Stimulated activated CD4-positive, alpha-beta T cell treated with anti-CD3 and anti-CD28 coated beads, Interleukin-12 subunit alpha, Interleukin-12 subunit beta, amount 100 ng/mL, for 4 hours (primary cell): ENCODE measurements at places on chromosomes 13 and 19.

DNA sequence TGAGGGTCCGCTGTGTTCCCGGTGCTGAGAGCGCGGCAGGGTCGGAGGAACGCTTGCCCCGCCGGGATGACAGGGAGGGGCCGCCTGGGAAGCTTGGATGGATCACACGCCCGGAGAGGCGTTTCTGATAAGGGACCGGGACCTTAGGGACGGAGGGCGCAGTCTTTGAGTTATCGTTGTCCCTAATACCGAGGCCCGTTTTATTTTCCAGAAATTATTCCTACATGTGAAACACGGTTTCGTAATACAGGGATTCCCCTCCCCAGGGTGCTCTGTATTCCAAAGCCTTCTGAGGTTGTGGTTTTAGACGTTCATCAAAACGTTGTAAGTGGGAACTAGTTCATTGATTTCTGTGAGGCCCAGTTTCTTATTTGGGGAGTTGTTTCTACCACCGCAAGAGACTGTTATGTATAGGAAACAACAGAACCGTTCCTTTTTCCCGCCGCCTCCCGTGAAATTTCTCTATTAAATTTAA, 752 bp downstream of the PDCD5 start:
- no peak for DNase-seq

- no peak for DNase-seq
Observed at GRCh38 chr13:37535501-37535900, 63.1 kb downstream of the POSTN start.

- no peak for DNase-seq
Observed at GRCh38 chr13:33509642-33510229, 224.2 kb upstream of the STARD13 start.

- no peak for DNase-seq
Observed at GRCh38 chr19:37936166-37936565, 29.2 kb downstream of the SIPA1L3 start.

GRCh38 chr13:36919171-36919832, 736 bp downstream of the SMAD9 start:
- DNase-seq = no peak

DNA sequence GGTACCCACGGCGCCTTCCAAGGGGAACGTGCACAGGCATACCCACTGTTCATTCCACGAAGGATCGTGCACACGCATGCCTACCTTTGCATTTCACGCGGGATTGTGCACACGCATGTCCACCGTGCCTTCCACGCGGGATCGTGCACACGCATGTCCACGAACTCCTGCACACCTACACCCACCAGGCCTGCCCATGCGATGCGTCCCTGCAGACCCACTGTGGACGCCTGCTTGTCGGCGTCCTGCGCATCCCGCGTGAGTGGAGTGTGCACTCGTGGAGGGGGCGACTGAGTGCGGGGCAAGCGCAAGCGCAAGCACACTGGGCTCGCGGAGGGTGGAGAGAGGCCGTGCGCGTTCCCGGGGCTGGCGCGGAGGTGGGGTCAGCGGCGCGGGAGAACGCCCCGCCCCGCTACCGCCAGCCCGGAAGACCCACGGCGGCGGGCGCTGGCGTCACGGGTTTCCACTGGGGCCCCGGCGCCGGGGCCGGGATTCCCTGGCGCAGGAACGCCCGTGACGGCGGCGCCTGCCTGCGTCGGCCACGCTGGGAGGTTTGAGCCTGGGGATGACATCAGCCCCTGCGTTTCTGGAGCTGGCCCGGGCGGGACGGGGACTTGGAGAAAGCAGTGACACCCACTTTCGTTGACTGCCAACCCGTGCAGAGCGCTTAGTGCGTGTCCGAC, 18.7 kb downstream of the GADD45B start:
- peak; percentile 44 for DNase-seq

- DNase-seq = no peak
Observed at GRCh38 chr19:57241176-57241575, 744 bp downstream of the ZNF805 start.

DNA sequence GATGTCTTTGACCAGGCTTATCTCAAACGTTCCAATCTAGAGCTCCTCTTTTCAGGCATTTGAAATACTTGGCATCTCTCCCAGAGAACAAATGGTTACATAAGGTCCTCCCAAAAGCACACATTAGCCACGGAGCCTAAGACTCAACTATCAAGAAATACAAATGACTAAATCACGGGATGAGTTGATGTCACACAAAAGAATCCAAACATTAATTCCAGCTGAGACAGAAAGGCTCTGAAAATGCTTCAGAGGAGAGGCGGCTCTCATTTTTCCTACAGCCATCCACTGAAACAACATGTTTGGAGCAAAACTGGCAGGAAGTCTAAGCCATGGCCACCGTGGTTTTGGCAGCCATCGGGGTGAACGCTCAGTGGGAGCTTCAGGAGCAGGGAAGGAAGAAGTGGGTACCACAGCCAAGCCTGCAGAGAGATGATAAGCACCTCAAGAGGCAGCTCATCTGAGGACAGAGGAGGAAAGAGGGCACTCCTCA, 122.5 kb downstream of the STK24 start:
- DNase-seq = no peak

- no peak for DNase-seq
Observed at GRCh38 chr19:31499281-31500196, 150.3 kb upstream of the TSHZ3 start.

- no peak for DNase-seq
Observed at GRCh38 chr13:52862358-52863206, 14.1 kb upstream of the PCDH8 start.

GRCh38 chr13:45715351-45715750, 13.2 kb downstream of the CBY2 start:
- DNase-seq = no peak

DNA sequence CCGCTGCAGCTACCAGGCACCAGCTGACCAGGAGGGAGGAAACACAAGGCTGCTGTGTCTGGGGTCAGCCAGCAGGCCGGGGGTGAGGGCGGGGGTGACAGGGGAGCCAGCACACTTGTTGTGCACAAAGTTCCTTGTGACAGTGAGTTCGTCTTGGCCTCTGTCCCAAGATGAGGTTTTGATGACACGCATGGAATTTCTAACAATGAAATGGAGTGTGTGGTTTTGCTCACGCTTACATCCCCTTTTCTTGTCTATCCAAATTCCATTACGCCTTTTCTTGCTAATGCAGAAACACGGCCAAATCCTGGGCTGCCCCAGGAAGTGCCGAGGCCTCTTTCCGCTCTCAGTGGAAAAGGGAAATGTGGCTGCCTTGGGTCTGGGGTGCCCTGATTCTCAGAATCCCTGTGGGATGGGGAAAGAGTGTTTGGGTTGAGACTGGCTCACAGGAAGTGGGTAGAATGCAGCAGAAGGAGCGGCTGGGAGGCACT, 73.8 kb downstream of the GADD45B start:
- no peak for DNase-seq

DNA sequence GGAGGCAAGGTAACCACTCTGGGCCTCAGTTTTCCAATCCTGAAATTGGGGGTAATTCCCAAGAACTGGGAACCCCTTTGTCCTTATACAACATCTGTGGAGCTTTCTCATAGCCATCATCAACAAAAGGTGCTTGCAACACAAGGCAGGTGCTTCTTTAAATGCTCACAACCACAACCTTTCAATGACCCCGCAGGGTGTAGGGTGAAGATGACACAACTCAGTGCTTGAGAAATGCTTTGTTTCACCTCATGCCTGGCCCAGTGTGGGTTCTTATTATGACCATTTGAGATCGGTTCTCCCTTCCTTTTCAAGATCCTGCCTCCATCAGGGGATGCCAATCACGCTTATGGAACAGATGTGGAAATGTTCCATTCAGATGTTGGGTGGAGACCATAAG, 8.4 kb downstream of the WIZ start:
- no peak for DNase-seq

DNA sequence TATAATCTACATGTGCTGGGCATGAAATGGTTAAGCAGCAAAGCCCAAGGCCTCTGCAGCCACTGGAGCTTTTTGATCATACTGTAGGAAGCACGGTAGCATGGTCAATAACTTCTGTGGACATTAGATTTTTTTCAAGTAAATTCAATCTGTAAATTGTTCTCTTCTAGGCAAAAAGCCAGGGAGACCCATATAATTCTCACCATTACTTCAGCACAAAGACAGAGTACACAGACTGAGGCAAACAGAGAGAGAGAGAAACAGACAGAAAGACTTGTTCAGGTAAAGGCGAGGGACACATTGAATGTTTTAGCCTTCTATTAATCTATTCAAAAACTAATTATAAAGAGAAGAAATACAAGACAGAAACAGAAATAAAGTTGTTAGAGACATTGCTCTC, 349.4 kb downstream of the RFC3 start:
- no peak for DNase-seq

GRCh38 chr13:46850214-46850613, 46.6 kb downstream of the HTR2A start:
- DNase-seq = no peak
